ENCODE measurements at places on chromosomes 1 and 21.

DNA sequence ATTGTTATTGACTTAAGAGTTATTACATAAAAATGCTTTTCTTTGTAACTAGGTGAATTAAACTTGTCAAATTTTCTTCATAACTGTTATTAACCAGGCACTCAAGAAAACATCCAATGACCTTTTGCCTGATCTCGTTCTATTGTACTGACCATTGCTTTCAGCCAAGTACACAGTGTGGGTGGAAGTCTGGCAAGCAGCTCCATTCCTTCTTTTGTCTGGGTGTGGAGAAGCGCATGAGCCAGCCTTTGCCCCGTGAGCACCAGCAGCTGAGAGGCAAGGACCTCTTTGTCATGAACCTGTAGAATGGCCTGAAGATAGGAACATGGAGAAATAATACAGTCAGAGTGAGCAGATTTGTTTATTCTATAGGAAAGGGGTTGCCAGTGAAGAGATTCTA, 57.5 kb downstream of the IARS2 start:
- DNase-seq: no peak

DNA sequence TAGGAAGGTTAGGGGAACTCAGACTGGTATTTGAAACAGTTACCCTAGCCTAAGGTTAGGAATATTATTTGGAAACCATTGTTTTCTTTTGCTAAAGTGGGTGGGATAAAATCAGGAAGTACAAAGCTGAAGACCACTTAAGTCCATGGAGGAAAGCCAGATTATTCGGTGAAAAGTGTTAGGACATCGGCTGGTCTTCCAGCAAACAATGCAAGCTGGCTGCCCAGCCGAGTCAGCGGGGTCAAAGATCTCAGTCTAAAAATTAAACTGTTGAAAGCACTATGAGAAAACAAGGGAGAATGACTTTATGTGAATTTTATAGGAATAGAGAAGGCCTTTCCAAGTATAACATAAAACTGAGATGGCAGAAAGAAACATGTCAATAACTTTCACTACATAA, 231.7 kb downstream of the KCNJ6 start:
- no peak for DNase-seq

DNA sequence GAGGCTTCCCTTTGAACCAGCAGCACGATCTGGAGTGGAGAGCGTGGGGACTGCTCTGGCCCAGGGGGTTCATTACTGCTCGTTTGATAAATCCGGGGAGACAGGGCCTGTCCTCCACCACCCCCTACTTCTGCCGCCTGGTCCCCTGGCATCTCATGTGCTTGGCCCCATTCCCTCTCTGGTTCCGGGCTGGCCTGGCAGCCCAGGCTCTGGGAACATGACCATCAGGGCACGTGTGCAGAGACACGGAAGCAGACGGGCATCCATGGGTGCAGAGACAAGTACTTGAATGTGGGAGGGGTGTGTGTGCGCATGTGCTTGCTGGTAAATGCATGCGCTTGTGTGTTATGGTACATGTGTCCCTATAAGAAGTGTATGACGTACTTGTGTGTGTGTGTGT, 75.5 kb downstream of the KIRREL1 start:
- DNase-seq: no peak

DNA sequence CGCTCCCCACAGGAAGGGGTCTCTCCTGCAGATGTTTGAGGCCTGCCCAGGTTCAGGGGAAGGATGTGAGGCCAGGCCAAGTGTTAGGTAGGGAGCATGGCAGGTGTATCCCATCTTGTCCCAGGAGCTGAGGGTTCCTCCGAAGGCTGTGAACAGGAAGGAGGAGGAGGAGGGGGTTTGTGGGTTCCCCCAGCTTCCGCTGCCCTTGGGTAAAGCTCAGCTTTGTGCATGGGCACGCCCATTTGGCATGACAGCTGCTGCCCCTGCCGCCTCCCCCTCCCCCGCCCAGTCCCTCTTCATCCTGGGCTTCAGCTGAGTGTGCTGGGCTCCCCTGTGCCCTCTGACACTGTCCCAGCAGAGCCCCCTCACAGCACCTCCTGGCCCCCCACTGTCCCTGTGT, 25.5 kb downstream of the TNFRSF8 start:
- DNase-seq: no peak

- DNase-seq: no peak
Measured at GRCh38 chr1:172071746-172072145, 230.4 kb downstream of the DNM3 start.

- DNase-seq: no peak
Measured at GRCh38 chr1:30324251-30325084, 398.9 kb downstream of the MATN1 start.

GRCh38 chr1:39845569-39846566, 37.4 kb downstream of the TRIT1 start:
- peak; percentile 99 for DNase-seq

- DNase-seq: no peak
Measured at GRCh38 chr1:38061290-38061689, 14.7 kb upstream of the POU3F1 start.

GRCh38 chr1:93607814-93608186, 73.8 kb downstream of the BCAR3 start:
- no peak for DNase-seq

DNA sequence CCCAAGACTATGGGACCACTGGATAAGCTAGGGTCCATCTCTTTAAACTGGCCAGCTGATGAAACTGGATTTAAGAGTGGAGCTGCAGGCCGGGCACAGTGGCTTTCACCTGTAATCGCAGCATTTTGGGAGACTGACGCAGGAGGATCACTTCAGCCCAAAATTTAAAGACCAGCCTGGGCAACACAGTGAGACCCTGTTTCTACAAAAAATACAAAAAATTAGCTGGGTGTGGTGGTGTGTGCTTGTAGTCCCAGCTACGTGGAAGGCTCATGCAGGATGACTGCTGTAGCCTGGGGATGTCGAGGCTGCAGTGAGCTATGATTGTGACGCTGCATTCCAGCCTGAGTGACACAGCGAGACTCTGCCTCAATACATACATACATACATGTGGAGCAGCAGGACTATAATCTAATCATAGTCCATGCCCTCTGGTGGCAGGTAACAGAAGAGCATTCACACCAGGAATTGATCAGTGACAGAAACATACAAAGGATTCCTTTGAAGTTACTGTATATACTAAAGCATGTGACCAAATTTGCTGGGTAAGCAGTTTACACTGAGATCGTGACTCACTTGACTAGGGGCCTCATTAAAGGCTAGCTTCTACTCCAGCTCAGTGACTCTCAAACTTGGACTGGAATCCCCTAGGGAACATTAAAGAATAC, 101.5 kb upstream of the SLFNL1 start:
- DNase-seq: peak; percentile 46

GRCh38 chr1:88595355-88596002, 88.6 kb upstream of the PKN2 start:
- DNase-seq: peak; percentile 15

DNA sequence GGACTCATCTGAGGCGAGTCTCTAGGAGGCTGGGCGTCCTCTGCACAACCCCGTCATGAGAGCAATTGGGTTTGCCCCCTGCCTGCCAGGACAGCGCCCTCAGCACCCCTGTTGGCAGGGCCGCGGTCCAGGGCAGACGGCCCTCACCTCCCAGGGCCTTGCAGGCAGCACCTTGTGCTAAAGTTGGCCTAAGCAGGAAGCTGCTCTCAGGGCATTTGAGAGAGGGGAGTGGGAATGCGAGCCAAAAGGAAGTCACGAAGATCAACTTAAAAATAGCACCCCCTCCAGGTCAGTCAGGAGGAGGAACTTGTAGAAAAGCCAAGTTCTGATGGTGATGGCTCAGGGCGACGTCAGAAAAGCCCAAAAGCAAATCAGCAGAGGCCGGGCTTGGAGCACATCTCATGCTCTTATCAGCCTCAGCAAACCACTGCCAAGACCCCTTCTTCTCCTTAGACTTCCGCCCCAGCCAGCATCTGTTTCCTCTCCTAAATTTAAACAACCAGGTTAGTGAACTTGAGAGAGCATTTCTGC, 12.6 kb upstream of the ADORA3 start:
- DNase-seq: no peak

GRCh38 chr1:210800756-210801155, 333.2 kb downstream of the KCNH1 start:
- no peak for DNase-seq

GRCh38 chr1:17867470-17867869, 112.3 kb downstream of the ACTL8 start:
- DNase-seq: no peak

DNA sequence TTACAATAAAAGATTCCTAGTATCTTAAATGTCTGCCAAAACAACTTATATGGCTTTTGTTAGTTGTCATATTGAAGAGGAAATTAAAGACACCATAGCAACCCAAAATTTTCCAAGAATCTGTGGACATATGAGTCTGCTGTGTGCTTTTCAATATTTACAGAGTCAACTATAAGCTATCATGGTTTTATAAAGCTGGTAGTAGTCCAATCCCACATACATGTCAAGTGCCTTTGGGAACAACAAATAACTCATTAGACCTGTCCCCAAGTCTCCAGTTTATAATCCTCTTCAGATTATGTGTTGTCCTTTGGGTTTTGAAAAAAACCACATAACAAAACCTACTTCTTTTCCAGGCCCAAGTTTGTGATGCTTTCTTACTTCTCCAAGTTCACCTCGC, 293.8 kb upstream of the USP25 start:
- no peak for DNase-seq

GRCh38 chr1:37305841-37306240, 168.5 kb upstream of the ZC3H12A start:
- no peak for DNase-seq

GRCh38 chr1:31762726-31763670, 1.1 kb downstream of the ADGRB2 start:
- peak; percentile 81 for DNase-seq

DNA sequence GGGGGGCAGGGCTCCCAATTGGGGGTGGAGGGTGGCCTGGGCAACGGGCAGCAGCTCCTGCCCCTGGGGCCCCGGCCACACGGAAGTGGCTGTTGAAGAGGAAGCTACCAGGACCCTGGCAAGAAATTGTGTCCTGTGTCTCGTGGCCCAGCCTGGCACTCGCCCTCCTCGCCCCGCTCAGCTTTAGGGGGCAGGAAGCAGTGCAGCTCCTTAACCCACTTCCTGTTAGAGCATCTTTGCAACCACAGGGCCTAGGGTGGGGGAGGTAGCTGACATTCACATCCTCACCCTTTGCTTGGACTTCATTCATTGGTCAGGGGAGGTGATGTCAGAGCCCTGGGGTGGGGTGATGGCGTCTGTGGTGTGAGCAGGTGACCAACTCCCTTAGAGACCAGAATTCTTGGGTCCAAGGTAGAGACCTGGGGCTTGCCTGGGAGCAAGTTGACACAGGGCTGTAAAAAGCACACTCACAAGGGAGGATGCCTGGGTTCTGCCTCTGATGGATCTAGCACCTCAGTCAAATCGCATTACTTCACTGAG, at the start of gene ARHGAP30:
TSS of gene ARHGAP30 (minus strand) at position 161 of the 540 bp plus-strand sequence. CDS start 267 bp downstream, outside the sequence.
- DNase-seq: no peak

DNA sequence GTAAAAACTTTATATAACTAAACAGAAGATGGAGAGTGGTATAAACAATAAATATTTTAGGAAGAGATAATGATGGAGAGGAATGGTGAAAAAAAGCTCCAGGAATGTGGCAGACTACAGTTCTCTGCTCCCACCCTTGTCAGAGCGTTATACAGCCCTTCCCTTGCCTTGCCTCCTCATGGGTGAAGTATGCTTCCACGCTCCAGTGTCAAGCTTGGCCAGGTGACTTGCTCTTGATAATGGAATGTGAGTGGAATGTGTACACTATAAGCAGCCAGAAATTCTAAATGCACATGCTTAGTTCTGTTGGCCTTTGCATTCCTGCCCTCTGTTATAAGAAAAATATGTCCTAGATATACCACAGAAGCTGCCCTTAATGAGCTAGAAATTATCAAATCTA, 24.7 kb upstream of the POGK start:
- DNase-seq: no peak

GRCh38 chr1:7616953-7617352, 154.1 kb upstream of the VAMP3 start:
- no peak for DNase-seq

DNA sequence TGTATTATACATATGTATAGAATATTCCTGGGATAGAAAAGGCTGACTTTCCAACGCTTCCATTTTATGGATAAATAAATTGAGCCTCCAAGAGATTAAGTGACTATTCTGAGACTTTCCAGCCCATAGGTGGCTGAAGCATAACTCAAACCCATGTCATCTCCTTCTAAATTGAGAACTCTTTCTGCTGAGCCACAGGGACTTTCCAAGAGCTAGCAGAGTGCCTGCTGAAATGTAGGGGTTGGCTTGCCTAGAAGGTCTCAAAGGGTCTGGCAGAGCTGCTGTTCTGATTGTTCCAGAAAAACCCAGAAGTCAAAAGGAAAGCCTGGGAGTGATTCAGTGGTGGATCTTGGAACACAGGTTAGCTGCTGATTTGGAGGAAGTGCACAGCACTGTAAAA, 146.4 kb upstream of the BEND5 start:
- no peak for DNase-seq

GRCh38 chr1:90045853-90046563, 51.1 kb downstream of the ZNF326 start:
- DNase-seq: peak; percentile 20

- peak; percentile 24 for DNase-seq
Measured at GRCh38 chr1:905071-905749, 18.5 kb upstream of the SAMD11 start.

GRCh38 chr1:50271337-50271736, 151.9 kb downstream of the DMRTA2 start:
- DNase-seq: peak; percentile 26

- no peak for DNase-seq
Measured at GRCh38 chr1:226779561-226779960, 40.5 kb upstream of the ITPKB start.

DNA sequence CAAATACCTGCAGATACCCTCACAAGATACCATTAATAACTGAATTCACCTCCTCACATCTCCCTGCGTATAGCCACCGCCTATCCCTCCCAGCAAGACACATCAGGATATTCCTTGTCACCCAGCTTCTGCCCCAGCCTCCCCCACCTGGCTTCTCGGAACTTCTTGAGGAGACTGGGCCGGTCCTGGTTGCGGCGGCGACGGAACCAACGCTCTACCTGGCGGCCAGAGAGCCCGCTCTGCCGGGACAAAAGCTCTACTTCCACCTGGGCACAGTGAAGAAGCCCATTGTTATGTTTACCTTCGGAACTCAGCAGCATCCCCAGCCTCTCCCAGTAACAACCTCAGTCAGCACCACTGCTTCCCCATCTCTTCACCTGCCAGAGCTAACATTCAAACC, 6.7 kb downstream of the CERS2 start:
- no peak for DNase-seq

GRCh38 chr1:42128499-42128898, 24.7 kb upstream of the GUCA2B start:
- DNase-seq: peak; percentile 82

GRCh38 chr1:54965624-54966340, 14.6 kb upstream of the TMEM61 start:
- no peak for DNase-seq

Data from NCI-H2171 treated with DMSO at 0.1 percent for 48 hours (cell line).